Ammon's horn (tissue), 1 donor: ENCODE measurements at places on chromosomes 3 and 15.
A peak's percentile ranks its signal among the peaks of the same experiment; 100 is the strongest.

GRCh38 chr15:41487381-41487780, 6.3 kb upstream of the ITPKA start:
- DNase-seq = no peak

DNA sequence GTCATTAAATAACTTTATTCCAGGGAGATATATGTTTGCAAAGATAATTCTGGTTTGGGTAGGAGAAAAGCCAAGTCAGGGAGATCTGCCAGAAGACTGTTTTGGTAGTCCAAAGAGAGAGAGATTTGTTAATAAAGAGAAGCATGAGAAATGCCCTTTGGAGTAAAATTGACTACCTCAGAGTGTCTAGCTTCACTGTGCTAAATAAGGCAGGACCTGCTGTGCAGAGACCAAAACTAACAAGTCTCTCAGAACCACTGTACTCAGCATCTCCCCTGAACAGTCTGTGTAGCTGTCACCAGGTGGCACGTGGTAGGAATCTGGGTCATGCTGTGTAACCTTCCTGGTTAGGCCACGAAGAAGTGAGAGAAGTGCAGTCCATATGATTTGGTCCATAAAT, 31.6 kb upstream of the SLC35G2 start:
- peak; percentile 39 for DNase-seq

DNA sequence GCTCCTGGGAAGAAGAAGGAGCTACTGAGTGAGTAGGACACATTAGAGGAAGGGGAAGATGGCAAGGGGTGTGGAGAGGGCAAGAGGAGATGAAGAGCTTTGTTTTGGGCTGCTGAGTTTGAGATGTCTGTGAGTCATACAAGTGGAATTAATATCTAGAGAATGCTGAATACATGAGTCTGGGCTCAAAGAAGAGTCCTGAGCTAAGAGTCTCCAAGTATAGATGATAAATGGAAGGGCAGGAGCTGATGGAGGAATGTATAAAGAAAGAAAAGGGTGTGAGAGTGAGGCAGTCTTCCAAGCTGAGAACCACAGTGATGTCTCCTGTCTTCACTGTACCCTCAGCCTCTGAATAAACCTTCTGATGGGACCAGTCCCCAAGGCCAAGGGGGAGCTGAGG, 205.5 kb upstream of the MRPL3 start:
- DNase-seq = no peak

DNA sequence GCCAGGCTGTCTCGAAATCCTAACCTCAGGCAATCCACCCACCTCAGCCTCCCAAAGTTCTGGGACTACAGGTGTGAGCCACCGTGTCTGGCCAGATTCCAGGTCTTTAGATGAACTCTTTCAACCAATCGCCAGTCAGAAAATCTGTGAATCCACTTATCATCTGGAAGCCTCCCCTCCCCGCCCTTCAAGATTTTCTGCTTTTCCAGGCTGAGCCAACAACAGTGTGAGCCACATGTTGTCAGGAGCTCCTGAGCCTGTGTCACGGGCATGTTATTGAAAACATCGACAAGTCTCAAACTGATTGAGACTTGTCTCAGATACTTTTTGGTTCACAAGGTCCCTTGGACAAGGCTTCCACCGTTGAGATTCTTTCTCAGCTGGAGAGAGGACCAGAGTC, 52.0 kb upstream of the TRPM1 start:
- no peak for DNase-seq

DNA sequence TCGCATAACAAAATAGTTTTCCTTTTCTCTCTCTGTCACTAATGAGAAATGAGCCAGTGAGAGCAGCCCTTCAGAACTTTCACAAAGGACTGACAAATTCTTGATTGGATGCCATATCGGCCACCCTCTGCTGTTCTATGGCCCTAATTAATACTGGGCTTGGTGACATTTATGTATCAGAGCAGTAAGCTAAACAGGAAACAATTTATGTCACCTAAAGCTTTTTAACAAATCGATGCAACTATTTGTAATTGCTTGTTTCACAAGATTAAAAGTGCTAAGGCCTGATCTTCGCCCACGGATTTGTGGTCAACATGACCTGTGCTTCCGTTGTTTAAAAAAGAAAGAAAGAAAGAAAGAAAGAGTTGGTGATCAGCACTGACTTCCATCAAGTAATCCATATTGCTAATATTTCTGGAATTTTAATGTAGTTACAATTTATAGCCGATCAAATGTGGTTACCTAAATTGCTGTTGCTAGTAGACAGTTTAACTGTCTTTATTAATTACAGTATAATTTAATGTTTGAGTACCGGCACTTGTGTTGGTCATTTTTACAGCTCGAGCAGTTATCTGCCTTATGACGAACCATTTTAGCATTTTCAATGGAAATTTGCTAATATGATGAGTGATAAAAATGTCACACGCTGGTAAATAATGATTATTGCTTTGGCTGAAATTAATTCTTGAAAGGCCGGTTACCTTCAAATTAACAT, 631.3 kb downstream of the FOXP1 start:
- DNase-seq = no peak

- DNase-seq = no peak
Measured at GRCh38 chr3:52069855-52070254, 13.5 kb upstream of the DUSP7 start.

GRCh38 chr3:170429050-170429449, 10.4 kb downstream of the CLDN11 start:
- no peak for DNase-seq

DNA sequence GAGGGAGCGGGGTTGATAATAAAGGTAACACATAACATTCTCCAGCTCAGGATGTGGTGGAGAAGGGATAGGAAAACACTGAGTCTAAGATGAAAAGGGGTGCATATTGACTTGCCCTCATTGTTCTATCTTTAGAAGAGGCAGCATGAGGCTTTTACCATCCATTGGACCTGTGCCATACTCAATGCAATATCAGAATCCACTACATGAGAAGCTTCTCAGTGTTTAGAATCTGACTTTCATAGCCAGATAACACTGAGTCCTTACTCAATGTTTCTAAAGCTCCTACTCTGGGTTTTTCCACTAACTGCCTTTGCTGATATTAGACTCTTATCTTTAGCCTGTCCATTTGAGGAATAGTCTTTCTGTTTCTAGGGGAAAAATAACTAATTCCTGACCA, 24.3 kb upstream of the GADL1 start:
- DNase-seq = no peak

DNA sequence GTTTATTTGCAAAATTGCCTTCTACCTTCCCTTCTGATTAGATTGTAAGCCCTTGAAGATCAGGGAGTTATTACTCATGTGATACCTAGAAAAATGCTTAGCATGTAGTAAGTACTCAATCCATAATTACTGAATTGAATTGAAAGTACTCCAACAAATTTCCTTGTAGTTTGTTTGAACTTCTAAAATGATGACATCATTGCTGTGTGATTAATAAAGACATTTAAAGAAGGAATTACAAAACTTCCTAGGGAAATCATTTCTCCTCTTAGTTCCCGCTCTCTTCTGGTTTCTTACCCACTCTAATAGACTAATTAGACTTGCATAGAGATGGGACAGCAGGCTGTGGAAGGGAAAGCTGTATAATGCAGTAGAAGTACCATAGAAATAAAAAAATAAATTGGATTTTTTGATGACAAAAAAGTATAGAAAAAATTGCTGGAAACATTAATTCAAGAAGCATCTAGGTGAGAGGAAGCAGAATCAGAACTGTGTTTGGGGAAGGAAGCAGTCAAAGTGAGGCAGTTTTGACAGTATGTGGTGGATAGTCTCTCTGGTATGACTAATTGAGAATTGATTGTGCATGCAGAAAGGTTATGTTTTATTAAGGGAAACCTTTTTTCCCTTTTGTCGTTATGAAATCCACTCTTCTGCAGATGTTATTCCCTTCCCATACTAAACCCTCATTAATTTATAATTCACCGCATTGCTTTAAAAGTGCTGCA, 93.0 kb downstream of the ALCAM start:
- no peak for DNase-seq

DNA sequence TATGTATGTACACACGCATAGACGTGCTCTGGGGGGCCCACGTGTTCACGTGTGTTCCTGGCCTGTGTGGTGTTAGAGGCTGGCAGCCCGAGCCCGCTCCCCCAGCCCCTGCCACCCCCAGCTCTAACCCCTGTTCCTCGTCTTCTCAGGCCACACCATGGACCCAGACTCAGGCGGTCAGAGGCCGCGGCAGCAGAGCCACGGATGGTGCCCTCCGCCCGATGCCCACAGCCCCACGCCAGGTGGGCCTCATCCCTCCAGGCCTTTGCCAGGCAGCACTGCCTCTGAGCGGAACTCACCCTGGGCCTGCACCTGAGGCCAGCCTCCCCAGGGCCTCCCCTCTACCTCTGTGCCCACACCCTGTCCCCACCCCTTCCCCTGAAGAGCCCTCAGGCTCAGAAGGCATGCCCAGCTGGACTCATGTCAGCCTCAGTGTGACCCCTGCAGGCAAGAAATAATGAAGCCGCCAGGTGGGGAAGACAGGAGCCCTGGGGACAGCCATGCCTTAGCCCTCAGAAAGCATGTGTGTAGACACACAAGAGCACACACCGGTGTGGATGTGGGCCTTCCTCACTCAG, 16.4 kb upstream of the GNAT1 start:
- DNase-seq = no peak

- DNase-seq = no peak
Measured at GRCh38 chr15:35393398-35393797, 152.6 kb downstream of the DPH6 start.
